ENCODE measurements at places on chromosomes 5 and 9. TPM values are rescaled to one million over a fixed set of nuclear protein-coding genes. Genes with fewer than 3 reads are reported as not detected.

TEK gene
- 3.8 TPM for total RNA-seq

TPPP gene
- total RNA-seq: not detected

PCDHGA9 gene
- 4.1 TPM for total RNA-seq

SPAG8 gene
- total RNA-seq: 3.3 TPM

ZSWIM6 gene
- total RNA-seq: 3.1 TPM

C9 gene
- total RNA-seq: not detected

- DNase-seq: peak; percentile 99
Measured at GRCh38 chr5:136023958-136024541, 4.7 kb upstream of the TGFBI start.

GRCh38 chr5:13814301-13814700 is 130.2 kb downstream of the DNAH5 start:
- peak; percentile 1 for DNase-seq

DNA sequence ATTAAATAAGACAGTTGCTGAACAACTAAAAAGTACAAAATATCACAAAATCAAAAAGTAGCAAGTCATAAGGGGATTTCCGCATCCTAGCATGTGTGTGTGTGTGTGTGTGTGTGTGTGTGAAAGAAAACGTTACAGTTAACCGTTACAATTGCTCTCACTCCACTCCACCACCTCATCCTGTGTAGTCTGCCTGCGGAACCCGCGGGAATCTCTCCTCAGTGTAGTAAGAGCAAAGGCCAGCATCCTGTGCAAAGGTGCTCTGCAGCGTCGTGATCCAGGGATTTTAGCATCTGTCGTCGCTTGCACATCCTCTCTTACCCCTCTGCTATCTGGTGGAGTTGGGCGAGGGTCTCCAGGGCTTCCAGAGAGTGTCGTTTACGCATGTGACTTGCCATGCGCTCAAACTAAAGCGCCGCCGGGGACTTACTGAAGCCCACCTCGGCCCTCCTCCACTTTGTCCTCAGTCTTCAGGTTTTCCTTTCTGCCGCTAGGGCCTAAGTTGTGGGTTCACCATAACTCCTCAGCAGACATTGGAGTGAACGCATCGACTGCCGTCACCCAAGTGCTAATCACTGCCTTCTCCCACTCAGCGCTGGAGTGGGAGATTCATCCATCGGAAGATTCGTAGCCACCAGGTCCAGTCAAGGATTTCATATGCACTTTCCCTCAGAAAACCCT is 3.9 kb downstream of the CDKN2B start:
- peak; percentile 17 for DNase-seq

- no peak for DNase-seq
Measured at GRCh38 chr9:98579700-98580099, 129.0 kb downstream of the GABBR2 start.

DNA sequence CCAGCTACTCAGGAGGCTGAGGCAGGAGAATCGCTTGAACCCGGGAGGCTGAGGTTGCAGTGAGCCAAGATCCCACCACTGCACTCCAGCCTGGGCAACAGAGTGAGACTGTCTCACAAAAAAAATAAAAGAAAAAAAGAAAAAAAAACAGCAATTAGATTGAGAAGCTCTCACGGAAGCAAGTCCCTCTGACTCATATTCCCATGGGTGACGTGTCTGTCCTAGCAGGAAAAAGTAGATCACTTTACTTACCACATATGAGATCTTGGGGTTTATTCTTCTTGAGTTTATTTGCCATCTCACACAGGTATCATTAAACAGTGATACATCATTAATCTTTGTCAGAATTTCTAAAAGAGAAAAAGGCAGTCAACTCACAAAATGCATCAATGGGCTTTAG is 62.6 kb downstream of the SUSD1 start:
- DNase-seq: peak; percentile 69

GRCh38 chr5:128522336-128522735 is 15.7 kb downstream of the FBN2 start:
- DNase-seq: no peak

GRCh38 chr9:69498470-69498869 is 173.5 kb downstream of the ENTREP1 start:
- no peak for DNase-seq

GRCh38 chr5:136768457-136768856 is 403.1 kb upstream of the TRPC7 start:
- no peak for DNase-seq

- DNase-seq: no peak
Measured at GRCh38 chr5:1565737-1566734, 42.3 kb upstream of the LPCAT1 start.

DNA sequence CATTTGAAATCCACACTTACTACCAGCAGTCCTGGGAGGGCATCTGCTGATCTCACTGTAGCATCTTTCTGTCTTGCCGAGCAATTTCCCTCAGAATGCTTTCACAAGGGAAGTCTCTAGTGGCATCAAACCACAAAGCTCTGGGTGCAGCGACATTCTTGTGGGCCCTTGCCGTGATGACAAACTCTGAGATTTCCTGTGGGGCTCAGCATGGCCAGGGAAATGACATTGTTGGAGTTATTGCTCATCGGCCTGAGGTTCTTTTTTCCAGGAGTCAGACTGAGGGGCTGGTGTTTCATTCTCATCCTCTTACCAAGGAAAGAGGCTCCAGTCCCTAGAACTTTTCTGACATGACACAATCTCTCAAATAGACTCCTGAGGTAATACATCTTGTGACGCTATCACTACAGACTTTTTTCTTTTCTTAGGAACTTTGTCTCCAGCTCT is 51.4 kb downstream of the PFDN1 start:
- peak; percentile 74 for DNase-seq

DNA sequence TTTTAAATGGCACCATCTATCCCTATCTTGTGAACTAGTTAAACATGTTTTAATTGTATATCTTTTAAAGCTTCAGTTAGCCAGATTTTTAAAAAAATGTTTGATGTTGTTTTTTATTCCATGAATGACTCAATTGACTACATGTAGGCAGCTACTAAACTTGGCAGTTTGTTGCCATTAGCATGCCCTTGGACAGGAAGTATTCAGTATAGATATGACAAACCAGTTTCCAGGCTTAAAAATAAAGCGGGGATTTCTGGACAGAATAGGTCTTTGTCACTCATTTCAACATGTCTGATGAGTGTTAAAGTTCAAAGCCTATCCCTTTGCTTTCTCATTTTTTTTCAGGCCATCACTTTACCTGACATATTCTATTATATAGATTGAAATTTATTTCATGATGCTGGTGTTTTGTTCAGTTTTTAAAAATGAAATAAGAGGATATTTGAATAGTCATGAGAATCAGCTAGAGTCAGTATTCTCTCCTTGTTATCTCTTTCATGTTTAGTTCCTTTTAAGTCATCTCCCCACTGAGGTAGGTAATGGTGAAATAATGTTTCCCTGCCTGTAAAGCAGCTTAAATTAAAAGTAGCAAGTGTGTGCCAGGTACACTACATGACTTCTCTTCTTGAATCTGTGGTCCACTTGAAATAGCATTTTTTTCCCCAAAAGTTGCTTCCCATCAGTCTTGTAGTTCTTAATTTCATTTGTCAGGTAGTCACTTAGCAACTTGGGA is 11.9 kb downstream of the TNFAIP8 start:
- peak; percentile 50 for DNase-seq

DNA sequence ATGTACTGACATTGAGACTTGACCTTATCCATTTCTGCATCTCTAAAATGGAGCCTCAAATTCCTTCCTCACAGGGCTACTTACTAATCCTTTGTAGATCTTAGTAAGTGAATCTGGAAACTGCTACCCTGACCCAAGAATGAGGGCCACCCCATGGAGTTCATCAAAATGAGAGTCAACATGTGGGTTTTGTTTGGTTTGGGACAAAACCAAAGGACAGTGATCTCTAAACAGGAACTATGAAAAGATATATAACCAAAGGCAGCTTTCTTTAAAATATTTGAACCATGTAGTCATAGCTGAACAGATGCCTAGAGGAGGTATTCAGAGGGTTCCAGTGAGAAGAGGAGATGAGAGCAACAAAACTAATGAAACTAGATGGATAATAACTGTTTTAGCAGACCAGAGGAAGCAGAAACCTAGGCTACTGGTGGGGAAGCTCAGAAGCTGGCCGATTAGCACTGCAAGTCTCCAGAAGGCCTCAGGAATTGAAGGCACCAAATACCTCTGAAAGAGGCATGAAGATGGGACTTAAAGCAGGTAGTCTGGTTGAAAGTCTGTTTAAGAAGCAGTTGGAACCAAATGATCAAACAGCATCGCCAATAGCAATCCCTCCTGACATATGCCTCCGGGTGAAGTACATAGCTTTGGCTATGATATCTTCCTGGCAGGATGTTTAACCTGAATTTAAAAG is 45.8 kb downstream of the THOC3 start:
- DNase-seq: peak; percentile 93

DNA sequence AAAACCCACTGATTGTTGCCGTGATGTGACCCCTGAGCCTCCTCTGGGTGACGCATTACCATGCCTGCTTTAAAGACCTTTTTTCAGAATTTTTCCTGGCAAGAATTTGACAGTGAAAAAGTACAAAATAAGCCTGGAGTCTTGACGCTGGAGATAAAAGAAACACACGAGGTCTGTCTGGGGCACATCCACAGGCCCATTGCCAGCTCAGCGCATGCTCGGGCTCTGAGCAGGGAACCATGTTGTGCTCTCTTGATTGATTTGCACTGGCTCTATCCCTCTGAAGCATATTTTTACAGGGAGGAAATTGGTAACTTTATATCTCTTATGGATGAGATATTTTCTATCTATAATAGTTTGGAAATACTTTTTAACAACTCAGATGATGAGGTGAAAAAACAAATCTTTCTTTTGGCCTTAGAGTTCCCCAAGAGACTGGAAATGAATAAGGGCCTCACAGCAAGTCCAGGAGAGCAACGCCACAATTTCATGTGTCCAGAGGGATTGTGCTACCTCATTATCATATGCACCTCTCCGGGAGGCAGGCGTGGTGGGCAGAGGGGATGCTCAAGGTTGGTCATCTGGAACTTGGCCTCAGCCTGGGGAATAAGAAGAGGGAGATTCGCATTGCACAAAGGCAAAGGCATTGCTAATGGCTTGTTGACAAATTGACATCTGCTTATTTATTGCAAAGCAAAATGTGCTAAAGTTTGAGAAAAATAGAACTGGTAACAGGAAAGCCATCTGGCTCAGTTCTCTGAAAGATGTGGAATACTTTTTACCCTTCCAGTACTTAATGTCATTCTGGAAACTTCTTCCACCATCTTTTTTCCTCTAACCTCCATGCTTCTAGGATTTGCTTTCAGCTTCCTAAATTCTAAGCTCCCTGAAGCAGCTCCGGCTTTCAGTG is 183.8 kb downstream of the PJA2 start:
- peak; percentile 3 for DNase-seq
